ENCODE measurements at places on chromosomes 13 and 19. TPM values are rescaled to one million over a fixed set of nuclear protein-coding genes. Genes with fewer than 3 reads are reported as not detected.

The NMRK2 gene
- not detected for total RNA-seq

The PCDH20 gene
- not detected for total RNA-seq

The NCR1 gene
- total RNA-seq, result not detected

The SIGLECL1 gene
- 0.18 TPM for total RNA-seq

The SLITRK5 gene
- total RNA-seq, result under 0.01 TPM

The DZIP1 gene
- 0.30 TPM for total RNA-seq

The EXOC3L2 gene
- total RNA-seq, result not detected
